GM20000 (cell line): ENCODE measurements at places on chromosomes 1 and 21.

DNA sequence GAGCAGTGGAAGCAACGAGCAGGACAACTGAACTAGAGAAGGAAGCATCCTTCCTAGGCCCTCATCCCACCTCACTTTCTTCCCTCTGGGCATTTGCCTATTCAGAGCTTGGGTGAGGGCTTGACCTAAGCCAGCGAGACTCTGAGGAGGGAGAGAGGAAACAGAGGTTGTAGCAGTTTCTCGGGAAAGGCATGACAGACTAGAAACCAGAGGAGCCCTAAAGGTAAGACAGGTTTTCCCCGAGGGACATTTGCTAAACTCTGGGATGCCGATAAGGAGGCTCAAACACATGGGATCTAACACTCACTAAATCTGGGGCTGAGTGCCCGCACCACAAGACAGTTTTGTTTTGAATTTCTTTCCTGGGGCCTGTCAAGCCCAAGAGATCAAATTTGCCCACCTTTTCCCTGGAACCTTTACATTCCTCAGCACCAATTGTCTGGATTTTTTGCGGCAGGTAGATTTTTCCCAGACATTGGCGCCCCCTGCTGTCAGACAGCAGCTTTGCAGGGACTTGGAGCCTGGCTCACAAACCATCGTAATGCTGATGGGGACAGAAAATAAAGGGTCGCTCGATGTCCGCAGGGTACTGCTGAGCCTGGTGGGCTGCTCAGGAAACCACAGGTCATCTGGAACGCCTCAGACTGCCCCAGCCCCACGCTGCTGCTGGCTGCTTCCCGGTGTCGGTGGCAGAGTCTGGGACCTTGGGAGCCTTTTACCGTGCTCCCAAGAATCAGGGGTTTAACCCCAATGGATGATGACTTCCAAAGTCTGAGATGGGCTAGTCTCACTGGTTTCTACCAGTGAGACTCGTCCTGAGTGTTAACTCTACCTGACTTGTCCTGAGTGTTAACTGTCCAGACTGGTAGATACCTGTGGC is 23.4 kb upstream of the TSPAN2 start:
- DNase-seq = peak; percentile 38

DNA sequence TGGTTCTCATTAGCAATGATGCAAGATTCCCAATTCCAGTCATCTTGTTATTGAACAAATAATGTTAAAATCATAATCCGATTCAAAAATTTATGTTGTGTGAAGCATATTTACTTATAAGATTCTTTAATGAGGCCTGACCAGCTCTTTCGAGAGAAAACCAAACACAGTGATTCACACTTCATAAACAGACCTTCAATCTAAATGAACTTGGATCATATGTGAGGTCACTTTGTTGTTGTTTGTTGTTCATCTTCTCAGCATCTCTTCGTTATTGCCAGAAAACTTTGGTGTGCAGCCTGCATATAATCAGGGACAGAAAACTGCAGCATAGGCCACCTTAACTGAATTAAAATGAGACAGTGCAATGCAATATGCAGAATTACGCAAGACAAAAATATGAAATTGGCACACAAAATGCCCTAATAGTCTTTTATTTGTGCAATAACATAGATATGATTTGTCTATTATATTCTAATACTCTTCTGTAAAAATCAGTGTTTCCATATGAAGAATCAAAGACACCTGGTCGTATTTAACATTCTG is 30.1 kb downstream of the NCAM2 start:
- no peak for DNase-seq

GRCh38 chr1:1618396-1619068 is 3.2 kb downstream of the MIB2 start:
- no peak for DNase-seq

DNA sequence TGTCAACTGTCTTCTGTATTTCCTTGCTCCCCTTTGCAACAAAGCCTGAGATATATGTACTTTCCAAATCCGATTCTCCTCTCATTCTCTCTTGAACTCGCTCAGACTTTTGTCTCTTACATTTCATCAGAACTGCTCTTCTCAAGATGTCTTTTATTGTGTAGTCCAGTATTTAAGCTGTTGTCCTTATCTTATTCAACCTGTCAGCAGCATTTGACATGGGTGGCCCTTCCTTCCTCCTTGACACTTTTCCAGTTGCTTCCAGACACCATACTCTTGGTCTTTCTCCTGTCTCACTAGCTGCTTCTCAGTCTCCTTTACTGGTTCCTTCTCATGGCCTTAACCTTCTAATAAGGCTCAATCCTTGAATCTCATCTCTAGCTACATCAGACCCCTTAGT is 47.0 kb downstream of the TSNAX start:
- no peak for DNase-seq

- no peak for DNase-seq
These were observed 448.7 kb downstream of the LTN1 start for GRCh38 chr21:28543975-28544374.

DNA sequence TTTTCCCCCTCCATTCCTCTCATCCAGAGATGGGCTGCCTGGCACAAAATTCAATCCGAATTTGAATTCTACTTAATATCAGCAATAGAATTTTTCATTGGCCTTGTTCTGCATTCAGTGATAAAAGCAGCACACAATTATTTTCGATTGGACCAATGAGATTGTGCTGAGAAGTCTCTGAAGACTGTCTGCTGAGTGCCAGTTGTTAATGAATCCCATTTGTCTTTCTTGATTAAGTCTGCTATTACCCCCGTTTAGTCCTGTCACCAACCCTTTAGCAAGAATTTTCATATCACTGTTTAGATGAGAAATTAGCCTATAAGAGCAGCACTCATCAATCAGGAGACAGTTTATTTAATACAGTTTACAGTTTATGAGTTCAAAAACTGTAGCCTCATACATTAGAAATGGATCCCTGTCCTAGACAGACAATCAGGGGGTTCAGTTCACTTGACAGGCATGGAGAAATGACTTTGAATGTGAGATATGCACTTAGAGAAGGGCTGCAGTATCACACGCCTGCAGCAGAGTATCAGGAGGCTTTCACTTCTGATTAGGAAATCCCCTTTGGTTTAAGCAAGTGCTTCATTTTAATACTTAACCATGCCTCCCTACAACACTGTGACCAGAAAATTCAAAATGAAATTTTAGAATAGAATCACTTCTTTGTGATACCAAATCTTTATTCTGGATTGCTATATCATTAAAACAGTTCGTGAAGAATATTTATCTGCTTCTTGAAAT is 304.7 kb upstream of the PTBP2 start:
- DNase-seq = peak; percentile 27

- peak; percentile 55 for DNase-seq
These were observed 3.2 kb upstream of the NPL start for GRCh38 chr1:182786223-182786994.

DNA sequence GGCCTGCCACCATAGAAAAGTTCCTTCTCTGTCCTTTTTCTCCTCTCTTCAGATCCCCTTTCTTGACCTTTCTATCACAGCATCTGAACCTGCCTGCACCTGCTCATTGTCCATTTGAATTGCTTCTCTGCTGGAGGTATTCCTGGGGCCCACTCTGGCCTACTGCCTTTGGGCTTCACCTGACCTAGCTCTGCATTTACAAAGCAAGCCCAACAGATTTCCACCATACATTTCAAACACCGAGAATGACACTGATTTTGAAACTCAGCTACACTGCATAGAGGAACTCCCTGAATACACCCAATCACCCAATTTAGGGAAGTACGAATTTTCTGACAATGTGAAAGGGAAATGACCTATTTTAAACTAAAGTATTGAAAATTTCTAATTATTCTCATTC is 284.5 kb upstream of the USP25 start:
- peak; percentile 39 for DNase-seq

DNA sequence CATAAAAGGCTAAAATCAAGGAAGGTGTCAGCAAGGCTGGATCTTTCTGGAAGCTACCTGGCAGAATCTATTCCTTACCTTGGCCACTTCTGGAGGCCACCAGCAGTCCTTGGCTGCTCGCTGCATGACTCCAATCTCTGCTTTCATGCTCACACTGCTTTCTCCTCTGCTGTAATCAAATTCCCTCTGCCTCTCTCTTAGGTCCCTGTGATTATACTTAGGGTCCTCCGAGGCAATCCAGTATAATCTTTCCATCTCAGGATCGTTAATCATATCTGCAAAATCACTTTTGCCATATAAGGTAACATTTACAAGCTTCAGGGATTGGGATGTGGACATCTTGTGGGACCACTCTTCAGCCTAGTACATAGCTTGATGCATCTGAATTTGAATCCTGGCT is 110.7 kb upstream of the IVNS1ABP start:
- DNase-seq = no peak

GRCh38 chr1:26003756-26004155 is 5.9 kb upstream of the PAFAH2 start:
- DNase-seq = no peak

- DNase-seq = no peak
These were observed 787 bp downstream of the PTGFR start for GRCh38 chr1:78491451-78492071.

GRCh38 chr1:62530516-62531154 is 66.7 kb upstream of the ANGPTL3 start:
- no peak for DNase-seq

DNA sequence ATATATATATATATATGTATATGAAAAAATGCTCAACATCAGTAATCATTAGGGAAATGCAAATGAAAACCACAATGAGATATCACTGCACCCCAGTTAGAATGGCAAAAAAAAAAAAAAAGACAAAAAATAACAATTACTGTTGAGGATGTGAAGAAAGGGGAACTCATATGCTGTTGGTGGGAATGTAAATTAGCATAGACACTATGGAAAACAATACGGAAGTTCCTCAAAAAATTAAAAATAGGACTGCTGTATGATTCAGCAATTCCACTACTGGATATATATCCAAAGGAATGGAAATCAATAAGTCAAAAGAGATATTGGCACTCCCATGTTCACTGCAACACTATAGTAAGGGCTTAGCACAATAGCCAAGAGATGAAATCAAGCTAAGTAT is 41.5 kb upstream of the CTBS start:
- no peak for DNase-seq

GRCh38 chr1:197200272-197200899 is 53.9 kb upstream of the ASPM start:
- DNase-seq = no peak

- peak; percentile 32 for DNase-seq
These were observed 8.0 kb downstream of the PLXNA2 start for GRCh38 chr1:208235982-208236761.

DNA sequence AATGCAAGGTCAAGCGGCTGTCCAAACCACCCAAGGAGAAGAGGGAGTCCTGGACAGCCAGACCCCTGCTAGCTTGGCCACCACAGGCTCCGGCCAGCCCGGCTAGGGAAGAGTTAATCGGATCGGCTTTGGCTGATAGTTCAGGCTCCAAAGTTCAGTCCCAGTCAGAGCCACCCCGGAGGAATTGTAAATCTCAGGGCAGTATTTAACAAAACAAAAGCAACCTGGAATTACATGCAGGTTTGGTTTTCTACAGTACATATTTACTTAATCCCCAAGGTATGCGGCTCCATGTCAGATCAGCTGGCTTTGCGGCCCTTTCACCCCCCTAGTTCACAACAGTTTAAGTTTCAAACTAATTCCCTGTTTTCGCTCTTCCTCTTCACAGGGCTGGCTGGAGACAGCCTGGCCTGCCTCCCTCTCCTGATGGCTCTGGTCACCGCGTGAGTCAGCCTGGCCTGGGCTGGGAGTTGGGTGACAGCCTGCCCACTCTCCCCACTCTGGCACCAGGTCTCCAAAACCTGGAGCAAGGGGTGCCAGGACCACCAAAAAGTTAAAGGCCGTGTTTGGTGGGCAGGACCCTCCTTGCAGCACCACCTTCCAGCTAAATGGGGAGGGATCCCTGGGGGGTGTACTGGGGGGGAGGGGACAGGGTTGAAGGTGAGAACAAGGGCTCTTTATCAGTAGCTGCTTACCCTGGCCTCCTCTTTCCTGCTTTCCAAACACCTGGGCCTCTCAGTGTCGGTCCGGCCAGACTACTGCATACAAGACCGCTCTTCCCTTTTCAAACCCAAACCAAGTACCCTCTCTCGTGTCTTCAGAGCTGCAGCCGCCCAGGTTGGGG is 1.9 kb downstream of the DHRS3 start:
- DNase-seq = no peak

DNA sequence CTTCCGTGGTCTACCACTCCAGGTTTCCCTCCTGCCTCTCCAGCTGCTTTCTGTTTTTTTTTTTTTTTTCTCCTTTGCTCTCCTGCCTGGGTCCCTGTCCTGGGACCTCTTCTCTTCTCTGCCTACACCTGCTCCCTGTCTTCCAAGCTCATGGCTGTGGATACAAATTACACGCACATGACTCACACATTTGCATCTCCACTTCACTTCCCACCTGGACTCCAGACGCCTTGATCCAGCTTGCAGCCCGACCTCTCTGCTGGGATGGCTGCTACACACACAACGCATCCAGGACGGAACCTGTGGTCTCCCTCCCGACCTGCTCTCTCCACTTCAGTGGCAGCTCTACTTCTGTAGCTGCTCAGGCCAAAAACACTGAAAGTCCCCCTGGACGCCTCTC is 44.4 kb upstream of the B3GALT5 start:
- DNase-seq = no peak

DNA sequence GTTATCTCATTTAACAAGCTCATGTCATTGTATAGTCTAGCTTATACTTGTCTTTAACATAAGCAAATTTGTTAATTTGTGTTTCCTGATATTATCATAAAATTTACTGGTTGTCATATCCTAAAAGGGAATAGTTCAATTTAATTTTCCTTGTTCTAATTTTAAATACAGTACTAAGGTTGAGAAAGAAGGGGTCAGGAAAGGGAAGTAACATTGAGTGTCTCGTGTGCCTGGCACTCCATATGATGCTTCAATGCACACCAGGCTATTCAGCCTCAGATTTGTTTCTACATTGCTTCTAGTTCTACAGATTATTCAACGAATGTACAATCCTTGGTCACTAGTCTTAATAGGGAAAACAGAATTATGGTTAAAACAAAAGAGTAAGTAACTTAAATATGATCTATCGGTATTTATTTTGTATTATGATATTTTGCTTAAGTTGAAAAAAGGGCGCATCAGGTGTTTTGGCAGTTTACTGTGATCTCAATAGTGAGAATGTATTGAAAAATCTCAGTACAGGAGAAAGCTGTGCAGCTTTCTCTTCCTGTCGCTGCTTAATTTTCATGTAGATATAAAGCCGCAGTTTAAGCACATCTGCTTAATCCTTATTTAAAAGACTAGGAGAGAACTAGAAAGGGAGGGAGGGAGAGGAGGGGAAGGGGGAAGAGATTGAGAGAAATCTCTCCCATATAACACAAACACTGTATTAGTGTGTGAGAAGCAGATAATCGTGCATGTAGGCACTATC is 13.0 kb downstream of the PTPRC start:
- no peak for DNase-seq

- no peak for DNase-seq
These were observed 1.7 kb downstream of the AZIN2 start for GRCh38 chr1:33082575-33083108.

DNA sequence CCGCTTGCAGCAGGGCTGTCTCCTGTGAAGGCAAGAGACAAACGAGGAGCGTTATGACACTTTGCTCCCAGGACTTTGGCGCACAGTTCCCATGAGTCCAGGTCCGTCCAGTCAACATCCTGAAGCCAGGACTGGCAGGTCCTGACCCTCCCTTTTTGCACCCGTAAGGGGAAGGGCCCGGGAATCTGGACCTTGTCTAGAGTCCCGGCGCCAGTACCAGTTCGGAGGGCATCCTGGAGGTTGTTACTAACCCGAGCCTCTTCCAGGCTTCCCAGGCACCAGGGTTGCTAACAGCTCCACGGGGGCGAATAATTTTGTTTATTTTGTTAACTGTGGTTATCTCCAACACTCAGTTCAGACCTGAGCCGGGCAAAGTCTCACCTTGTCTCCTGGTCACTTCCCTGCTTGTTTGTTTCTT is 682 bp upstream of the RWDD3 start:
- no peak for DNase-seq
